ENCODE measurements at places on chromosomes 12 and 14. TPM values are rescaled to one million over a fixed set of nuclear protein-coding genes. Genes with fewer than 3 reads are reported as not detected.

- no peak for DNase-seq
These were observed 216.1 kb downstream of the NUAK1 start for GRCh38 chr12:105922670-105923102.

The GSC gene
- 0.20 TPM for total RNA-seq

DNA sequence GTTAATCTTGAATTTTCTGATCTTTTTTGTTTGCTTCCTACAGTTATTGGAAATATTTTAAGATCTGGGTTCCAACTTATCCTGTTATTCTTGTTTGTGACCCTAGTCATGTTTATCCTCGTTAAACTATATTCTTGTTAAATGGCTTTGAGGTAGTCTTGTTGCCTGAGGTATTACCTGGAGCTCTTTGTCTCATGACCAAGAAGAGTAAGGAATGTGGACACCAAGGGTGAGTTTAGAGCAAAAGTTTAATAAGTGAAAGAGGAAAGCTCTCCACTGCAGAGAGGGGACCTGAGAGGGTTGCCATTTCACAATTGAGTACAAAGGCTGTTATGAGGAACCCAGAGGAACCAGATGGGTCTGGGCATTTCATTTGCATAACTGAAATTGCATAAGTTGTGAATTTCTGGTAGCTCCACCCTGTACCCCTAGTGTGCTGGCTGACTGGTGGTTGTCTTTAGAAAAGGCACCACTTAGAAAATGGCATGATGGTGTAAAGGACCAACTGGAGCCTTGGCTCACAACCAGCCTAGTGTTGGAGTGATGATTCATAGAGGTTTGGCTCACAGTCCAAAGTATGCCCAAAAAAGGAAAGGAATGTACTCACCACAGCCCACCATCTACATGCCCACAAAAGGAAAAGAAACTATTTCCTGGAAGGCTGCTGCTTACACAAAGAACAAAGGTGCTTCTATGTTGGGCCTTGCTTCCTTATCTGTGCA is 36.7 kb upstream of the RESF1 start:
- DNase-seq: no peak

DNA sequence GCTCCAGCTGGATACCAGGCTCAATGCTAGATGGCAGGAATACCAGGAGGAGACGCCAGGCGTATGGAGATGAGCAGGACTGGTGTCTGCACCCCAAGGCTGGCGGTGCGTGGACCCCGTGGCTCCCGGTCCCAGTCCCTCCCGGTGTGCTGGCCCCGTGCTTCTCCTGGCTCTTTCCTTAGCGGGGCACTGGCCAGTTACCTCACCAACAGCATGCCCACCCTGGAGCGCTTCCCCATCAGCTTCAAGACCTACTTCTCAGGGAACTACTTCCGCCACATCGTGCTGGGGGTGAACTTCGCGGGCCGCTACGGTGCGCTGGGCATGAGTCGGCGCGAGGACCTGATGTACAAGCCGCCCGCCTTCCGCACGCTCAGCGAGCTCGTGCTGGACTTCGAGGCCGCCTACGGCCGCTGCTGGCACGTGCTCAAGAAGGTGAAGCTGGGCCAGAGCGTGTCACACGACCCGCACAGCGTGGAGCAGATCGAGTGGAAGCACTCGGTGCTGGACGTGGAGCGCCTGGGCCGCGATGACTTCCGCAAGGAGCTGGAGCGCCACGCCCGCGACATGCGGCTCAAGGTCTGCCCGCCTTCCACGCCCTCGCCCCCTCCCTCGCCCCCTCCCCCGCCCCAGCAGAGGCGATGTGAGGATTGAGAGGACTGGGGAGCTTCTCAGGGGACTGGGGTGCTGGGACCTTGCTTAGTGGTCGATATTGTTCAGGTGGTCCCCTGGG is 14.6 kb downstream of the VASH1 start:
- no peak for DNase-seq
